ENCODE measurements at places on chromosomes 2 and 18.

GRCh38 chr2:207054521-207054920 is 111.2 kb downstream of the KLF7 start:
- no peak for DNase-seq

GRCh38 chr2:17540813-17541530 is 476 bp downstream of the VSNL1 start:
- DNase-seq: no peak

DNA sequence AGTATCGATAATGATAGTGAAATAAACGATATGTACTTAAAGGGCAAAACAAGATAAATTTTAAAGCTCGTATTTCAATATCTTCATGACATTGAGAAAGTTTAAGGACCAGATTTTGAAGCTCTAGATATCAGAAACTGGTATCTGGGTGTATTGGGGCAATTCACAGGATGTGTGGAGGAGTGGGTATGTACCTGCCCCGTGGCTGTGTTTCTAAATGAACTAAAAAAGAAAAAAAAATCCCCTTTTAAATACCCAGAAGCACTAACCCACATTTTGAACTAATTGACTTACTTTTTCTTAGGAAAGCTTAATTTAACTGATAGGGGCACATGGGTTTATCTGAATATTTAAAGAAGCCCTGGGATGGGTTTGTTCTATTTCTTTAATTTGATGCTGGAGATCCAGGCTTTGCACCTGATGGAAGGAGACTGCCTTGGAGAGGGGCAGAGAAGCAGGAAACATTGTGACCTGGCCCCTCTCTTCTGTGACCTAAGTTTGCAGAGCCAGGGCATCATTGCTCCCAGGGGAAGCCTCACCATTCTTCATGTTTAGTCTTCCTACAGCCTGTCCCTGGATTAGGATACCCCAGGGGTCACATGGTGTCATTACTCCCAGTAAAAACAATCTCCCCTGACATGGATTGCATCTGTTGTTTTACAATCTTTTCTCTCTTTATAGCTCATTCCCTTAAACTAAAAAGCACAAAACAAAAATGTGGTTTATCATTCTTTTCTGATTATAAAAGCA is 7.6 kb upstream of the KCTD1 start:
- no peak for DNase-seq

GRCh38 chr2:64394153-64394552 is 59.8 kb upstream of the LGALSL start:
- DNase-seq: peak; percentile 5

GRCh38 chr18:62258616-62259015 is 66.5 kb upstream of the TNFRSF11A start:
- no peak for DNase-seq

GRCh38 chr2:42723465-42723864 is 40.5 kb downstream of the OXER1 start:
- no peak for DNase-seq

GRCh38 chr2:159209341-159210306 is 76.9 kb downstream of the WDSUB1 start:
- DNase-seq: no peak

- DNase-seq: no peak
Measured at GRCh38 chr2:48110492-48110891, 204.2 kb upstream of the FBXO11 start.

DNA sequence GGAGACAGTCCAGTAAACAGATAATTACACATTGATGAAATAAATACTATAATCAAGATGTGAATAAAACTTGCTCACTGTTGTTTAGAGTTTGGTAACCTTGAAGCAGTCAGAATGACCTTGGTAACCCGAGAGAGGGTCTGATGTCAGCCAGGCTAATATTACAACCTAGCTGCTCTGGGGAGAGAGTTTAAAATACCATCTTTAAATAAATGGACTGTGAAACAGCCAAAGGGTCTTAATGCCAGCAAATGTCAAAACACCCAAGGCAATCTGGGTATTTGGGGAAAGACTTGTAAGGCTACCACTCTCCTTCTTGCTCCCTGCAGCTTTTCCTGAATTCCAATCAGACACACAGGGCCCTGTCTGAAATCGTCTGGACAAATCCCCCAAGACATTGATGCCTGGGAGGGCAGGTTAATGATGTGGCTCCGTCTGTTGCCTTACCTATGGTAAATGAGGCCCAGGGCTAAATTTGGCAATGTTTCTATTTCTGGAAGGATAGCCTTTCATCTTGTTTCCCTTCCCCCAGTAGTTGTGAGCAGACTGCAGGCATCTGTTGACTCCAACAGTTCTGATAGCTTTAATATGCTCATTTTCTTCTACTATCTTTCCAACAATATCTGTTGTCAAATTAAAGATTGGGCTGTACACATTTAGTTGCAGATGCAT is 43.0 kb upstream of the ITGB6 start:
- DNase-seq: no peak

DNA sequence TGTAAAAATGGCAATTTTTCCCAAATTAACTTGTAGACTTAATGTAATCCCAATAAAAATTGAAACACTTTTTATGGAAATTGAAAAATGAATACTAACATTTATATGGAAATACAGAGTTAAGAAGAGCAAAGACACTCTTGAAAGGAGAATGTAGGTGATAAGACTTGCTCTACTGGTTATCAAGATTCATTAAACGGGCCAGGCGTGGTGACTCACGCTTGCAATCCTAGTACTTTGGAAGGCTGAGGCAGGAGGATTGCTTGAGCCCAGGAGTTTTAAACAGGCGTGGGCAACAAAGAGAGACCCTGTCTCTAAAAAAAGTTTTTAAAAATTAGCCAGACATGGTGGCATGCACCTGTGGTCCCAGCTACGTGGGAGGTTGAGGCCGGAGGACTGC is 29.5 kb upstream of the ZNF396 start:
- no peak for DNase-seq

DNA sequence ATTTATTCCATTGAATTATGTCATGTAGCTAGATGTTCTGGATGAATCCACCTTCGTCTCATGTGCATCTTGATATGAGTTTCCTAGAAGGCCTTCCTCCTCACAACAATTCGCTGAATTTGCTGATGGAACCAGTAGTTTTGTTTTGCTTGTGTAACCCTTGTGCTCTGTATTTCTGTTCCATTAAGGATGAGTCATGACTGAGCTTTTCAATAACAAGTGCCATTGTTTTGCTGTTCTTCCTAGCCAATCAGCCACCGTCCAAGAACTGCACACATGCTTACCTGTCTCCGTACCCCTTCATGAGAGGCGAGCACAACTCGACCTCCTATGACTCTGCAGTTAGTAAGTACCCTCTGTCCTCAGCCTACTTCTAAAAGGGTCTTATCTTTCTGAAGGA is 2.3 kb downstream of the TMEM182 start:
- DNase-seq: no peak

DNA sequence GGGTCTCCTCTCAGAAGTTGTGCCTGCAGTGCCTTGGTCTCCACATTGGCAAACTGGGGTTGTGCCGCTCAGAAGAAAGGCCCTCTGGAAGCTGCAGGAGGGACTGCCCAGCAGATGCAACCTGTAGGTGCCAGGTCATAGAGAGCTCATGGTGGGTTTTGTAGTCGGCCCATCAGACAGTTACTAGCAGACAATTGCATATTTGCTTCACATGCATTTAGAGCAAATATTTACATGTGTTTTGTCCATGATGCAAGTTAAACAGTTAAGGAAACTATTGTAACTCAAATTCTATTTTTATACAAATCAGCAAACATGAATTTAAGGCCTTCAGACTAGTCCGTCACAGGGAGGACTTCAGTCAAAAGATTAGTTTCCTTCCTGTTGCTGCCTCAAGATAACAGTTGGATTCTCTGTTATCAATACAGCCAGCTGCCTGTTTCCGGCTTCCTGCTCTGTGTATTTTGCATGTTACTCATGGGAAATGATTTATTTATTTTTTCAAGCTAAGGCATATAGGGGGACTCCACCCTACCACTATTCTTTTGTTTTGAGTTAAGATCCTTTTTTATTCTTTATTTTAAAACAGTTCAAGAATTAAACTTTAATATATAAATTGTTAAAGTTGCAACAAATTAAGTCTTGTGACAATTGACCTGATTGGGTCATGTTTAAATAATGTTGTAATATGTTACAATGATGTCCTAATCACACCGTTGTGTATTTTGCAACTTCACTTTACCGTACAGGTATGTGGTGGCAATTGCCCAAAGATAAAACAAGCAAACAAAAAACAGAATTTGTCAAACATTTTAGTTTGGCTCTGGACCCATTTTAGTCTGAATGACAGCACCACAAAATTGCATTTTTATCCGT is 133.5 kb downstream of the SPTBN1 start:
- DNase-seq: no peak

DNA sequence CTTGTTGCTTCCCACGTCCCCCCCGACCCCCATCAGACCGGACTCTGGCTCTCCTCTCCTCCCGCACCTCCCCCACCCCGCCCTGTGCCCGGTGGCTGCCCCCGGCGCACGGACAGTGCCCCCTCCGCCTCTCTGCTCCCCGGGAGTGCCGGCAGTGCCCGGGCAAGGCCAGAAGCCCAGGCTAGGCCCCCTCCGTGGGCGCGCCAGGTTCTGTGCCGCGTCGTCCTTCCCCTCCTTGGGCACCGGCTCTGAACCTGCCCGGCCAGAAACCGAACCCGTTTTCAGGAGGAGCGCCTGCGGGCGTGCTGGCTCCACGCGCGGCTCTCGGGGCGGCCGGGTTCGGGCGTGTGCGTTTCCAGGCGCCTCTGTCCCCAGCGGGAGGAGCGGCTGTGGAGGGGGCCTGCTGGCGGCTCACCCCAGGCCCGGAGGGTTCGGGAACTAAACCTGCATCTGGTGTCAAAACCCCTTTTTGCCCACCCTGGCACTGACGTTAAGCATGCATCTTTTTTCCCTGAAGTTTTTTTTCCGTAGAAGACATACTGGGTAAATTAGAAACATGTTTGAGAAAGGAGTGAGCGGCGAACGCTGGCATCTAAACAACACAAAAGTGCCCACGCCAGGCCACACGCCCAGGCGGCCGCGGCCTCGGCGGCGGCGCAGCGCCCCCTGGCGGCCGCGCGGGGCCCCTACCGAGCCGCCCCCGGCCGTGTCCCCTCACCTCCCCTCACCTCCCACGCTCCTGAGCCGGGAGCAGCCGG is 123.9 kb upstream of the SLC1A4 start:
- DNase-seq: no peak

DNA sequence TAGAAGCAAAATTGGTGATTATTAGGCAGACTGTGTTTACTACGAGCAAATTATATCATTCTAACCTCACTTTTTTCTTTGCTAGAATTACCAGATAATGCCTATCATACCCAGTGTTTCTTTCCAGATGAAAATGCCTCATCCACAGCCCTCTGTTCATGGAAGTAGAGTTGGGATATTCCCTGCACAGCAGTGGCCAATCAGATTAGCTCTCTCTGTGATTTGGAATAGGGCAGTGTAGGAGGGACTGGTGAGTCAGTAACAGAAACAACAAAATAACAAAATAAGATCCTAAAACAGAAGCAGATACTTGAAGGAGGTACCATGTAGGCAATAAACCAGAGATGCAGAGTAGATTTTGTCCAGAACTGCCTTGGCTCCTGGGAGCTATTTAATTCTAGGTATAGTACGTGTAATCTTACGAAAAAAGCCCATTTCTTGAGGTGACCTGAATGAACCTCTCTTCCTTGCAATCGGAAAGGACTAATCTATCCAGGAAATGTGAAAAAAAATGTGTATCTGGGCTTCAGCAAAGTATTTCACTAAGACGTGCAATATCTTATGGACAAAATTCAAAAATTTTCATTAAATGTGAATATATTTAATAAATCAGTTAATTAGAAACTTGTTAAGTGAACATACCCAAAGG is 18.4 kb upstream of the TMEM17 start:
- no peak for DNase-seq

GRCh38 chr2:127179766-127180165 is 40.3 kb downstream of the CYP27C1 start:
- DNase-seq: no peak

DNA sequence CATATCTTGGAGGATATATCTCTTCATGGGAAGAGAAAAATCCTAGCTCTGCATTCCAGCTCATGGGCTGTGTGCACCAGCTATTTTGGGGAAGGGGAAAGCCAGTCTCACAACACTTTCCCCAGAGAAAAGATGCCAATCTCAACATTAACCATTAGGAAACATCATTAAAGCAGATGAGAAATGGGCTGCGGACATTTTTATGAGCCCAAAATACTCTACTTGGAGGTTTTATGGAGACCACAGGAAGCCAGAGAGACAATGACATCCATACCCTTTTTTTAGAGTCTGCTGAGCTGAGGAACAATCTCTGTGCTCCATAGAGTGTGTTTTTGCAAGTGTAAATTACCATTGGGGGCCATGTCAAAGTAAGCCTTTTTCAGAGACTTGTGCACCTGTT is 213.7 kb downstream of the TRIB2 start:
- DNase-seq: no peak

DNA sequence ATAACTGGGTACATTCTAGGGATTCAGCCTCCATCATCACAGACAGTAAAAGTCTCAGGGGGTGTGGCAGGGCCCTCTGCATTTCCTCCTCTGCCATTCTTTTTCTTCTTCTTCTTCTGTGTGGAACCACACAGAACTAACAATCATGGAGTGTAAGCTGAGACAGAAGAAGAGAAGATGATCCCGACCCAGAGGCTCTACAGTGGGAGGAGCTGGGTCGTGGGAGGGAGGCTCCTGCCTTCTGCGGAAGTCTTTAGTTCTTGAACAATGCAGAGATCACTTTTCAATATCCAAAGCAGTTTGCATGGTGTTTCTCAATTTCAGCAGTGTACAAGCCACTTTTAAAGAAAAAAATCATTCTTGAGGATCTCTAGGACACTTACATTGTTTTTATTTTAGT is 80.9 kb downstream of the KCNS3 start:
- no peak for DNase-seq

GRCh38 chr2:54853616-54854310 is 130.3 kb downstream of the EML6 start:
- DNase-seq: no peak

GRCh38 chr2:112493048-112493447 is 11.1 kb downstream of the TTL start:
- no peak for DNase-seq

DNA sequence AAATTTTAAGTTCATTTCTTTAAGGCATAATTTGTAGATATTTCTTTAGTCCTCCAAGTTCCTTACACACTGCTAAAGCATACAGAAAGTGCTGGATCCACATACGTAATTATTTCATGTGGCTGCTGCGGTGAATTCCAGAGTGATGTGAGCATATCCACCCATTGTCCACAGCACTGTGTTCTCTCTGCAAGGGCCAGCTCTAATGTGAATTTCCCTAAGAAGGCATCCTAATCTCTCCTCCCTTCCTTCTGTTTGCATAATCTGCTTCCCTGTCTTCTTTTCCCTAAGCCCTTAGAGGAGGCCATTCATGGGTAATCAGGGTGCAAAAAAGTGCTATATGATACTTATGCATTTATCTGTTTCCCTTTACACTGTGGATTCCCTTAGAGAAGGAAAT is 57.2 kb downstream of the COBLL1 start:
- DNase-seq: no peak

- DNase-seq: no peak
Measured at GRCh38 chr2:26672112-26672817, 20.3 kb upstream of the KCNK3 start.

DNA sequence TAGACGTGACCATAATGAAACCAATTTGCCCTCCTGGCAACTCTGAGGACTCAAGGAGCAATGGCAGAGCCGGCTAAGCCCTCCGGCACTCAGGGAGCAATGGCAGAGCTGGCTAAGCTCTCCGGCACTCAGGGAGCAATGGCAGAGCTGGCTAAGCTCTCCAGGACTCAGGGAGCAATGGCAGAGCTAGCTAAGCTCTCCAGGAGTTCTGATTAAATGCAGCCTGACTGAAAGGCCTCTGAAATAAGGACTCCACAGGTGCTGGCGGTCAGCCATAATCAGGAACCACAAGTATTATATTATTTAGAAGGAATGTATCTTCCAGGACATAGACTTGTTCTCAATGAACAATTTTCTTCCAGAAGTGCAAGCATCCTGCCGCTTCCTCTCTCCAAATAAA is 65.2 kb downstream of the C2orf76 start:
- DNase-seq: no peak
